ENCODE measurements at places on chromosomes 2 and 18. TPM values are rescaled to one million over a fixed set of nuclear protein-coding genes. Genes with fewer than 3 reads are reported as not detected.

The ZNF892 gene
- total RNA-seq = 12.0 TPM

The AGXT gene
- not detected for total RNA-seq

The SLC30A3 gene
- not detected for total RNA-seq

The C2orf66 gene
- total RNA-seq = 0.50 TPM

Data from mammary epithelial cell (primary cell).